CD4-positive, CD25-positive, alpha-beta regulatory T cell (primary cell): ENCODE measurements at places on chromosomes 6 and 20.

- DNase-seq, result no peak
Measured at GRCh38 chr6:23280437-23280836, 711.1 kb downstream of the HDGFL1 start.

DNA sequence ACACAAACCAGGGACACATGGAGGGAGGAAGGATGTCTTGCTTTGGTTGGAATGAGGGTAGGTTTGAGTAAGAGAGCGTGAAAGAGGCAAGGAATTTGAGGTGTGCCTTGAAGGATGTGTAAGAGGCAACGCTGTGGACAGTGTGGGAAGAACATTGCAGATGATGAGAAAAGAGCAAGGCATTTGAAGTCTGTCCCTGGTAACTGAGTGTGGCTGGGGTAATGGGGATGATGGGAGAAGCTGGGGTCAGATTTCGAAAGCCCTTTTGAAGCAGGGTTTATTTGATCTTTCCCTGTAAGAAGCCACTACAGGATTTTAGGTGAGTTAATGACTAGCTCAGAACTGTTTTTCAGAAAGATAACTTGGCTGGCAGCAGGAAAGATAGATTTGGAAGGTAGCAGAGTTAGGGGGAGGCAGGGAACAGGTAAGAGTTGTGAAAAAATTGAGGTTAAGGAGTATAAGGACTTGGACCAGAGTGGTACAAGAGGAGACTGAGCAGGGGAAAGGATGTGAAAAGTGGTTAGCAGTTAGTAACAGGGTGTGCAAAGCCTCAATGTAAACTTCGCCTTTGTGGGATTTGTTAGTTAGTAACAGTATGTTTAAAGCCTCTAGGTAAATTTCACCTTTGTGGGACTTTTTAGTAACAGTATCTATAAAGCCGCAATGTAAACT, 17.7 kb downstream of the UTRN start:
- DNase-seq, result no peak

DNA sequence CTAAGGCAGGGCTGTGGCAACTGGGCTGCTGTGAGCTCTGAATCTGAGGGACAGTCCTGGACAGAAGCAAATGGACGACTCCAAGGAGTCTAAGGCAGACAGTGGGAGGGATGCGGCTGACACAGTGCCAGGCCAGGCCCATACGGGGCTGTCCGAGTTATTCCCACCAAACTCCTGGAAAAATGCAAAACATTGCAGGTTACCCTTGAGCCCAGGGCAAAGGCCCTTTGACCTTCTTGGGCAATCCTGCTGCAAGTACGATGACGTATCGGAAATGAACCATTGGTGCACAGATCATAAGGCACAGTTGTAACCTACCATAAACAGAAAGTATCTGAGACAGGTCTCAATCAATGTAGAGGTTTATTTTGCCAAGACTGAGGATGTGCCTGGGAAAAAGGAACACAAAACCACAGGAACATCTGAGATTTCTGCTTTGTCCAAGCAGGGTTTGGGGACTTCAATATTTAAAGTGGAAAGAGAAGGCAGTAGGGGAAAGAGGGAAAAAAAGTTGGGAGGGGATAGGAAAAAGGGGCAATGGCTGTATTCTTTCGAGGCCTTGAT, 118.9 kb downstream of the DACT2 start:
- DNase-seq, result no peak

DNA sequence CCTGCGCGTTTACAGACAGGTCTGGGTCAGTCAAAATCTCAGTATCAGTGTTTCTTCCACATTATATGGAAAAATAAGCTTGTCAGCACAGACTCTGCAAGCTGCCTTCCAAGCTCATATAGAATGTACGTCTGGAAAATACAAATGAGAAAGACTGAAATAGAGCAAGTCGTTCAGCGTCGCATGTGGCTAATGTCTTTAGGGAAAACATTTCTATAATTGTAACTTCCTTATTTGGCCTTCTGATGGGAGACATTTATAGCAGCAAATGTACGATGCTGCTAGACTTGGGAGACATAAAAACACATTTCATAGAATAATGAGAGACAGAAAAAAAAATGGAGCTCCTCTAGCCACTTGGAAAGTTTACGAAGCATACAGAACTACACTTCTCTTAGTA, 122.2 kb downstream of the KIF16B start:
- DNase-seq, result no peak

DNA sequence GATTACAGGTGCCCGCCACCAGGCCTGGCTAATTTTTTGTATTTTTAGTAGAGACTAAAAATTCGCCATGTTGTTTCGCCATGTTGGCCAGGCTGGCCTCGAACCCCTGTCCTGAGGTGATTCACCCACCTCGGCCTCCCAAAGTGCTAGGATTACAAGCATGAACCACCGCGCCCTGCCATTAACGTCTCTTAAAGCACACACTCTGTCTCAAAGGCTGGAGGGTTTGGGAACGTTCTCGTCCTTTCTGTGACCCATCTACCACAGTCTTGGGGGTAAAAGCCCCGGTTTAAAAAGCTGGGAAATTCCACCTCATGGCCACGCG, 57.8 kb upstream of the ARID1B start:
- DNase-seq, result no peak

DNA sequence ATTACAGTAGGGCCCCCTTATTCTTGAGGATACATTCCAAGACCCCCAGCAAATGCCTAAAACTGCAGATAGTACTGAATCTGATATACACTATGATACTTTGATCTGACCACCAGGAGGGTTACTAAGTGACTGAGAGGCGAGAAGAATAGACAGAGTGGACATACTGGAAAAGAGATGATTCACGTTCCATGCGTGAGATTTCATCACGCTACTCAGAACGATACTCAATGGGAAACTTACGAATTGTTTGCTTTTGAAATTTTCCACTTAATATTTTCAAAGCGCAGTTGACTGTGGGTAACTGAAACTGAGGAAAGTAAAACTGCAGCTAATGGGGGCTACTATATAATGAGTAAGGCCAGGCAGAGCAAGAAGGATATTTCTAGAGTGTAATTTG, 60.8 kb downstream of the STX11 start:
- no peak for DNase-seq
